Activated CD4-positive, alpha-beta T cell treated with anti-CD3 and anti-CD28 coated beads, Interleukin-2, amount 50 U/mL, for 24 hours (primary cell): ENCODE measurements at places on chromosomes 4 and X.

DNA sequence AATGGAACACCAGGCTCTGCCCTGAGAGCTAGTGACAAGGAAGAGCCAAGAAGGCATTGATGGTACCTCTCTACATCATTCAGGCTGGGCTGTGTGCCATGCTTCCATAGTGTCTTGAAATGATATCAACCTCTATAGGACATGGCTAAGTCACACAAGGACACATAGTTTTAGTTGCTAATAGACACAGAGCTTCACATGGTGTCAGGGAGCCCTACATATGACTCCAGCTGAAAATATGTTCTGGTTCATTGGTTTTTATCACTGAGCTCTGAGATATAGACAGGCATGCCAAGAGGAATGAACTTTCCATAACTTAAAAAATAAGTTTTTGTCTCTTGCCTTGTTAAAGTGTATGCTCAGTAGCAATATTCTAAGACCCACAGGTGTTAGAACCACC, 72.1 kb upstream of the PRKG2 start:
- no peak for DNase-seq

GRCh38 chr4:176358083-176358469, 38.3 kb downstream of the SPCS3 start:
- no peak for DNase-seq

GRCh38 chrX:119853444-119853843, 681 bp upstream of the UPF3B start:
- no peak for DNase-seq

DNA sequence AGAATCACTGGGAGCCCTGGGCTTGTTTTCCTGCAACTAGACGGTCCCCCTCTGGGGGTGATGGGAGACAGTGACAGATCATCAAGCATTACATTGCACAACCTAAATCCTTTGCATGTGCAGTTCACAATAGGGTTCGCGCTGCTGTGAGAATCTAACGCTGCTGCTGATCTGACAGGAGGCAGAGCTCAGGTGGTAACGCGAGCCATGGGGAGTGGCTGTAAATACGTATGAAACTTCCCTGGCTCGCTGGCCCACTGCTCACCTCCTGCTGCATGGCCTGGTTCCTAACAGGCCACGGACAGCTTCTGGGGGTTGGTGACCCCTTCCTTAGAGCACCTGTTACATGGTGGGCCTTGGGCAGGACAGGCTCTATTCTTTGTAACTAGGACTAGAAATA, 10.4 kb downstream of the PAQR3 start:
- DNase-seq: no peak

DNA sequence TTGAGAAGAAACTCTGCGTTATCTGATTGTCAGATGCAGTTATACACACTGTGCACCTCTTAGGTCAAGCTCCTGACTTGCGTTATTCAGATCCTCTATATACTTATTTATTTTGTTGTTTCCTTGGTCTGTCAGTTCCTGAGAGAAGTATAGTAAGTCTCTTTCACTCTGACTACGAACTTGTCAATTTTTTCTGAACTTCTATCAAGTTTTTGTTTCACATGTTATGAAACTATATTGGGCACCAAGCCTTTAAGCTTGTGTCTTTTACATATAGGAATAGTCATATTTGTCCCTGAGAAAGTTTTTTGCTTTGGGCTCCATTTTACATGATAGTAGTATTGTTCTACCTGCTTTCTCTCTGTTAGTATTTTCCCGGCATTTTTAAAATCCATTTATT, 31.7 kb downstream of the ZNF275 start:
- no peak for DNase-seq

DNA sequence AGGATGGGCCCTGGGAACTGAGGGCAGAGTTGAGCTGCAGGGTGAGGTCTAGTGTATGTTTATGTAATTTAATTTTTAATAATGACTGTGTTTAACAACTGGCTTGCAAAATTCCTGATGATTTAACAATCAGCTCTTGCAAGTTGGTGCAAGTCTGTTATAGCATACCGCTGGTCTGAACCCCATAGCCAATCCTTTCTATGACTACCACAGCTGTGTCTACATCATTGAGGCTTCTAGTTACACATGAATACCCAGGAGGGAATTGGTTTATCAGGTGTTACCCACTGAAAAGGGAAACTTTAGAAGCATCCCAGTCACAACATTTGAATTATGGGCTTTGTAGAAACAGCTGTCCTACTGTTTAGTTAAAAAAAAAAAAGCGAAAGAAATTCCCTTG, 38.3 kb downstream of the SUPT20HL1 start:
- no peak for DNase-seq

DNA sequence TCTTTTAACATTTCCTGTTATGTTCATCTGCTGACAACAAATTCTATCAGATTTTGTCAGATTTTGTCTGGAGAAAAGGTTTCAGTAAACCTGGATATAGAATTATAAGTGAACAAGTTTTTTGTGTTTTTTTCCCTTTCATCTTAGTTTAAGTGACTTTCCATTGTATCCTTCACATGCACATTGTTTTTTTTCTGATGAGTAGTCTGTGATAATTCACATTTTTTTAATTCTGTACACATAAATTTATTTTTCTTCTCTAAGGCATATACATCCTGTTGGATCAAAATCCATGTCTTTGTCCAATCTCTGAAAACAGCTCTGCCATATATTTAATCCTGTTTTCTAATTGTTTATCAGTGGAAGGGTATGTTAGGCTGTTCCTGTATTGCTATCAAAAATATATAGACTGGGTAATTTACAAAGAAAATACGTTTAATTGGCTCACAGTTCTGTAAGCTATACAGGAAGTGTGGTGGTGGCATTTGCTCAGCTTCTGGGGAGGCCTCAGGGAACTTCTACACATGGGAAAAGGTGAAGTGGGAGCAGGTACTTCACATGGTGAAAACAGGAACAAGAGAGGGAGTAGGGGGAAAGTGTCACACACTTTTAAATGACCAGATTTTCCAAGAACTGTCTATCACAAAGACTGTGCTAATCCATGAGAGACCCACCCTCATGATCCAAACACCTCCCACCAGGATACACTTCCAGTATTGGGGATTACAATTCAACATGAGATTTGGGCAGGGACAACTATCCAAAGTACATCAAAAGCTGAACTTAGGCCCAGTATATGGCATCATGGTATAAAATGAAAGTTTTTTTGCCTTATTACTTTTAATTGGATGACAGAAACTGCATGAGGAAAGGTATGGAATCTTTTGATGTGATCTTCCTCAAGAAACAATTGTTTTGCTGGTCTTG, 45.6 kb upstream of the GRID2 start:
- no peak for DNase-seq

DNA sequence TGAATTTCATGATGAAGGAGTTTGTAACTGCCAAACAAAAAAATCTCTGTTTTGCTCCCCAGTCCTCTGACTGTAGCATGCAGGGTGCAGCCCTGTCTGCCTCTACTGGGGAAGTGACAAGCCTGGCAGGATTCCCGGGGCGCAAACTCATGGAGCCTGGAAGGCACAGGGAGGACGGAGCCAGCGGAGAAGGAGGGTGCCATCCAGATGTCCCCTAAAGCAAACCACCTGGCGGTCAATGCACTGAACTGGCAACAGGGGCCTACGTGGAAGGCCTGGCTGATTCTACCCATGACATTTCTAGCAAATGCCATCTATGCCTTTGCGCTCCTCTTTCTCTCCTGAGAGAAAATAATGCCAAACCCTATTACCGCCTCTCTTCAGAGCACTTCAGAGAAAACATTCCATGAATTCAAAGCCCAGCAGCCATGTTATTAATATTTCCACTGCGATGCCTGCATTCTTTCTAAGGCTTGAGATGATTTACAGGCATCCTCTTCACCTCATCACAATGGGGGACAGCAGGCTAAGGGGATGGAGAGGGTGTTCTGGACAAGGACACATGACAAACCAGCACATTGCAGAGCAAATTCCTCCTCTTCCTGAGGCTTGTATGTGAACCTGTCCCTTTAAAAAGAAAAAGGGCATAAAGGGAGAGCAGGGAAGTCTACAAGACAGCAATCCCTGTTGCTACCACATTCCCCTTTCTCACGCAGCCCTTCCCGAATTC, 329.3 kb upstream of the NOCT start:
- DNase-seq: no peak

- no peak for DNase-seq
Measured at GRCh38 chrX:32170481-32170880, 1040.9 kb downstream of the DMD start.

DNA sequence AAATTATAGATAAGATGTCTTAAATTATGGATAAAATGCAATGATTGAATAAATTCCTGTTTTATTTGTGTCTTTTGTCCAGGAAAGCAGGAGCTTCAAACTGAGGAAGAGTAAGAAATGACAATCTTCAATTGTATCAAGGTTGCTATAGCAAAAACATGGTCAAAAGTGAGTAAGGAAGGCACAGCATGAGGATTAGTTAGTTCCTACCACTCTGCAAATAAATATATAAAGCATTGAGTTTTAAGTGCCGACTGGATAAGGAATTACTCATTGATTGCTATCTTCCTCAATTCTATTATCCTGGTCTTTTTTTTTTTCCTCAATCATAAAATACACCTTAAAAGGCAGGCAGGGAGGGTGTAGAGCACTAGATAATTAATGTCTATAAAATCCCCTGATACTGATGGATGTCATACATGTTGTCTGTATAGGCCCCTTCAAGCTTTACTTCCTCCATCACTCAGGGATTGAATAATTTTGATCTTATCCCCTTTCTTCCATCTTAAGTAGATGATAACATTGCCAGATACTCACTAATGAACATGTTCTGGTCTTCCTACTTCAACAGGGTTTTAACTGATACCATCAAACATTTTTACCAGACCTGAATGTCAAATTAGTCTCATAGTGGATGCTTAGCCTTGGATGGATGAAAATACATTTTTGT, 86.6 kb downstream of the MID1 start:
- DNase-seq: no peak

DNA sequence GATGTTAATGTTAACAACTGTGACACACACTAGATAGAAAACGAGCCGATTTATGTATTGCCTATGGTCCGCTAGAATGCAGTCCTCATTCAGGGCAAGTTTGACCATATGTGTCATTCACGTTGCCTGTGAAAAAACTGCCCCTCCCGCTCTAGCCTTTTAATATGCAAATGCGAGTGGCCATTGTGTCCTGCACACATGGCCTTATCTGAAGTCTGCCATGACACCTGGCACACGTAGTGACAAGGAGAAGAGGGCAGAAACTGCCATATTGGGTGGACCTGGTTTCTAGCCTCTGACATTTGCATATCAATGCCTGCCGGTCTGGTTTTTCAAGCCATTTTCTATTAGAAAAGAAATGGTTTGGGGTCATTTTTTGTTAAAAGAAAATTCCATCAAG, 303.3 kb upstream of the TECRL start:
- no peak for DNase-seq

DNA sequence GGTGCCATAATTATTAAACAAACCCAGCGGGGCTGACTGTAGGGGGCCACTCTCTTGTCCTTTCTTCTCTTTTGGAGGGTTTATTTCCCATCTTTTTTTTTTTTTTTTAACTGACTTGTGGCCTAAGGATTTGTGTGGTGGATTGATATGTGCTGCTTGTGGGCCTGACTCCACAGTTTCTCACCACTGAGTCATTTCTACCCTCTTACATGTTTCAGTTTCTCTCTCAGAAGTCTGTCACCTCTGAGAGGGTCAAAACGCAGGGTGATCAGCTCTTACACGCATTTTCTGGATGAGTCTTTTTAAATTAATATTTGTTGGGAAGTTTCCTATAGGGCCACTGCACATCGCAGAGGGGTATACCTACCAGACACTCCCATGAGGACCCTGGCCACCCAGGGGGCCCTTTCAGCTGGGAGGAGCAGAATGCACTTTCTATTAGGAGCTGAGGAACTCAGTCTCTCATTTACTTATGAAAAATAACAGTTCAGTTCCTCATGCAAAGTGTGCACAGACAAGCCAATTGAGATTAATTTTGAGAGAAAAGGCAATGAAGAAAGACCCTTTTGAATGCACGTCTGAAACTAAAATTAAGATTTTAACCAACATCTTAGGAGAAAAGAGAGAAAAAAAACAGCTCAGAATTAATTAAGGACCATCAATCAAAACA, 407.9 kb downstream of the TECRL start:
- no peak for DNase-seq

- DNase-seq: no peak
Measured at GRCh38 chr4:123877551-123877950, 481.0 kb downstream of the SPRY1 start.

- DNase-seq: no peak
Measured at GRCh38 chrX:65837875-65838549, 170.6 kb downstream of the MSN start.

GRCh38 chrX:114970806-114971205, 46.6 kb downstream of the IL13RA2 start:
- DNase-seq: no peak

DNA sequence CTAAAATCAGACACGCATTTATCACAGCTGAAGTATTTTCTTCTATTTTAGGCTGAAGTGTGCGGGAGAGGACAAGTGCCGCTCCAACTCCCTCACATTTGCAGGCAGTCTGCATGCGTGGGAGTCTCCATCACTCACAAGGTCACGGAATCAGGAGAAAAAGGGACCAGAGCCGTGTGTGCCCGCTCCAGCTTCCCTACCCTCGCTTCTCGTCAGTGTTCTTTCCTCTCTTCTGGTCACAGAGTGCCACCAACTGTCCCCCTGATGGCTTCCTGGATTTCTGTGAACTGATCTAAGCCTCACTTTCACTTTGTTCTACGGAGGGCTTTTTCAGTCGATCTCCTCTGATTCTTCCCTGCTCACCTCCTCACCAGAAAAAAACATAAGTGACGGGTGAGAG, 407.4 kb upstream of the AADAT start:
- no peak for DNase-seq

GRCh38 chrX:17081968-17082367, 135.5 kb downstream of the REPS2 start:
- no peak for DNase-seq

DNA sequence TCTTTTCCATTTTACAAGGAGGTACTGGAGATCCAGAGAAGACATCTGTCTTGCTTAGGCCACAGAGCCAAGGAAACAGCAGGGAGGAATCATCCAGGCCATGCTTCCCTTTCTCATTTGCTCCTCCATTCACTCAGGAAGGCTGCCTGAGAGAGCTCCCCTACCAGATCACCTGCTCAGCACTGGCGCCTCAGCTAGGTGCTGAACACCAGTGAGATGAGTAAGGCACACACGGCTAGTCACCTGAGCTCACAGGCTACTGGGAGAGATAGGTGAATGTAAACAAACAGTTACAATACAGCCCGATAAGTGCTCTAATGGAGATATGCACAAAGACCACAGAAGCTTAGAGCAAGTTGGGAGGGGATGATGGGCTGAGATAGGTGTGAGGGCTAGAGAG, 149.8 kb upstream of the ARHGEF9 start:
- no peak for DNase-seq

- DNase-seq: no peak
Measured at GRCh38 chr4:152352622-152353116, 183.2 kb downstream of the FBXW7 start.

DNA sequence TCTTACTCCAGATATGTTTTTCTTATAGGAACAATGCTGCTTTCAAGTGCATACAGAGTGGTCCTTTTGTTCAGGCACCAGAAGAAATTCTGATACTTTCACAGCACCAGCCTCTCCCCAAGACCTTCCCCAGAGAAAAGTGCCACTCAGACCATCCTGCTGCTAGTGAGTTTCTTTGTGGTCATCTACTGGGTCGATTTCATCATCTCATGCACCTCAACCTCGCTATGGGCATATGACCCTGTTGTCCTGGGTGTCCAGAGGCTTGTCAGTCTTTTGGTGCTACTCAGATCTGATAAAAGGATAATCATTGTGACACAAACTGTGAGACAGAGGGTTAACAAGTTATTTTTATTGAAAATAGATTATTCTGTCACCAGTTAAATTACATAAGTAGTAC, 39.5 kb downstream of the WDR13 start:
- no peak for DNase-seq

GRCh38 chrX:10152086-10152485, 4.7 kb upstream of the CLCN4 start:
- no peak for DNase-seq

- no peak for DNase-seq
Measured at GRCh38 chr4:79250887-79251286, 75.0 kb downstream of the NAA11 start.
